Testis (tissue), 5 donors: ENCODE measurements at places on chromosomes 4 and X. TPM values are rescaled to one million over a fixed set of nuclear protein-coding genes. Genes with fewer than 3 reads are reported as not detected.

Gene FAM149A
- 13.8 TPM for polyA plus RNA-seq

Gene GAGE12H
- polyA plus RNA-seq = 27.9 TPM

Gene EDA
- polyA plus RNA-seq = 3.0 TPM

GRCh38 chrX:47927212-47927611 lies 76.6 kb downstream of the ZNF182 start:
- no peak for DNase-seq

- DNase-seq = no peak
Observed at GRCh38 chrX:34918091-34918736, 24.4 kb upstream of the FAM47B start.

- DNase-seq = no peak
Observed at GRCh38 chrX:112687189-112687691, 7.5 kb upstream of the LHFPL1 start.

DNA sequence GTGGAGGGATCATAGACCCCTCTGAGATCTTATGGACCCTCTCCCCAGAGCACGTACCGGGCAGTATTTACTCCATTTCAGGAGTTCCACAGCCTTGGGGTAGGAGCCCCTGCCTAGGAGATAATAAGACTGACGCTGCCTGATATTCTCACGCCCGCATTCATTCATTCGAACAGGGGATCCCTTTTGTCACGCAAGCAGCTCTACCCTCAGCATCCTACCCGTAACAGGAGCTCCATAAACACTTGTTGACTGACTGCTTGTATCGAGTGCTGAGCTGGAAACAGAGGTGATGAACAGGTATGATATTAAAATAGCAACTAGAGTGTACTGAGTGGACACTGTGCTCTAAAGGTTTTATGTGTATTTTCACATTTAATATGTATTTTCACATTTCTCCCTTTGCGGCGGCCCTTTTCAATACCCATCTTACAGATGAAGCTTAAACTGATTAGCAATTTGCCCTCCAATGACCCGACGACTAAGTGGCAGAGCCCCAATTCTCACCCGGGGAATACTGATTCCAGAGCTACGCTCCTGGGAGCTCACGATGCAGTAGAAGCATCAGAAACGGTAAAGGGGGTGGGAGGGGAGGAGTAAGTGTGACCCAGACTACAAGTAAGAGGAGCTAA lies 888 bp downstream of the RAB28 start:
- DNase-seq = peak; percentile 19

DNA sequence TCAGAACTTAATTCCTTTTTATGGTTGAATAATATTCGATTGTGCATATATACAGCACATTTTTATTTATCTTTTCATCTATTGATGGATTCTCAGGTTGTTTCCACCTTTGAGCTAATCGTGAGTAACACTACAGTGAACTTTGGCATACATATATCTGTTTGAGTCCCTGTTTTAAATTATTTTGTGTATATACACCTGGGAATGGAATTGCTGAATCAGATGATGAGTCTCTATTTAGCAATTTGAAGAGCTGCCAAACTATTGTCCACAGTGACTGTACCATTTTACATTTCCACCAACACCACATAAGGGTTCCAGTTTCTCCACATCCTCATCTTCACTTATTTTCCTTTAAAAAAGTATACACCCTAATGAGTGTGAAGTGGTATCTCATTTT lies 166.2 kb upstream of the FGF13 start:
- no peak for DNase-seq

GRCh38 chr4:25843340-25844097 lies 19.3 kb downstream of the SEL1L3 start:
- no peak for DNase-seq

DNA sequence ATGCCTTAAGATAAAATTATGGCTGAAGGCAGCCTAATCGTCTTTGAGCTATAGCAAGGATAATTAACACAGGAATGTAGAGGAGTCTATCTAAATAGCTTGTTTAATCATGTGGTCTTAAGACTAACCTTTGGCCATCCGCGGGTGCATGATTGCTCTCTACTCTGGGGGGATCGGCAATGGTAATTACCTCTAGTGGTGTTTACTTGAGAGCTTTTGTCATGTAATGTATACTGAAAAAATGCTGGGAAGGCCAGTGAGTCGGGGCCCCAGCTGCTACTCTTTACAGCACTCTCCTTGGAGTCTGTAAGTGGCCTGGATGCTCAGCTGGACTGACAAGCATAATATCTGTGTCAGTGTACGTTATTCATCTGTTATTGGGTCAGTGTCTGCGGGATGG lies 65.5 kb upstream of the GNPDA2 start:
- DNase-seq = no peak

GRCh38 chr4:4662230-4662629 lies 120.4 kb upstream of the STX18 start:
- DNase-seq = no peak

- no peak for DNase-seq
Observed at GRCh38 chr4:143391261-143391660, 54.6 kb downstream of the GAB1 start.

DNA sequence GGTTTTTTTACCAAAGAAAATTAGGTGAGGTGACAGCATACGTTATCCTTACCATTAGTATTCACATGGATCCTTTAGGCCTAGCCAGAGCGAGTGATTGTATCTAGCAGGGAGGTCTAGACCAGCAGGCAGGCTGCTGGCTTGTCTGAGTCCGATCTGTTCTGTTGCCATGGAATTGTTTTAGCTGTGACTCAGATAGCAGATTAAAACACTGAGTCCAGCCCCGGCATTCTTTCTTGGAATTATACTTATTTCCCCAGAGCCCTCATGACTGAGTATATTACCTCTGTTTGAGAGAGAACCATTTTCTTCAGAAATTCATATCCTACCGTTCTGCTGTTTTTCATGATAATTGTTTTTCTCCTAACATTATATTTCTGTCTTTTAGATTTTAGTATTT lies 37.4 kb downstream of the OCRL start:
- DNase-seq = peak; percentile 43

- DNase-seq = no peak
Observed at GRCh38 chrX:1242891-1243402, 25.7 kb upstream of the CSF2RA start.

DNA sequence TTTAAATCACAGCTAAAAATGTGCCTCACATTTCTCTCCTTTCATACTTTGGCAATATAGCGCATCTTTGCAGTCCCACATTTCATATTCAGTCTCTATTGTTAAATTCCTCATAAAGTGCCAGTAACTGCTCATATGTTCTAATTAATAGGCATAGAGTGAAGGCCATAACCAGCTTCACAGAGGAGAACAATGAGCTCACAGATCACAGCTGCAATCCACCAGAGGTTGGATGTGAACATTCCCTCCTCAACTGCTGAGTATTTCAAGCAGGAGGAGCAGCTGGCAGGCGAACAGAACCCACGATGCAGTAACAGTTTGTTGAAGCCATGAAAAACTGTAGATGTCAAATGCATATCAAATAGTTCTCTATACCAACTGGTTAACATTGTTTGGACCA lies 2088.7 kb upstream of the AGA start:
- DNase-seq = no peak

DNA sequence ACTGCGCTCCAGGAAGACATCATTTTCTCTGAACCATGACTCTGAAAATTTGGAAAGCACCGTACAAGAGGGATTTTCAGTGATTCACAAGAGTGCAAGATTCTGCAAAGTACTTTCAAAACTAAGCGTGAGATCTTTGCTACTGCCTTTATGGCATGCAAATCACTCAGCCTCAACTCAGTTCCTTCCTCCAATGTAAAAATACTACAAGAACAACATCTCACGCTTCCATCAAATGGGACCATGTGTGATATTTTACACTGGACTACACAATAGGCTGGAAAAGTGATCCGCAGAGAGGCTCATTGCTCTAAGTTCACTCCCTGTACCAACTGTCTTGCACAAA lies 674 bp upstream of the IL15 start:
- DNase-seq = no peak

GRCh38 chr4:61590881-61591280 lies 390.8 kb downstream of the ADGRL3 start:
- no peak for DNase-seq

DNA sequence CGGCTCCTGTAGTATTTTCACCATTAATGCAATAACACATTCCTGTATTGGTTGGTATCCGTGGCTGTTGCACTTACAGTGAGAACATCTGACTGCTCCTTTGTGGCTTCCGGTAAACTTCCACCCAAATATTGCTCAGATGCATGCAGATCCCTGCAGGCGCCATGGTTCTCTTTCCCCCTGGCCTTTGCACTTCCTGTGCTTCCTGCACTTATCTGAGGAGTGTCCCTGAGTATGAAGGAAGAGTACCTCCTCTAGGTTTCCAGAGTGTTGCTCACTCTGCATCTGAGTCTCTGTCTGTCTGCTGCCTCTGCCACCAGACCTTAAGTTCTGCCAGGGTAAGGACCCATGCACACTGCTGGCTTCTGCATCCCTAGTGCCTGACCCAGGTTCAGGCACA lies 117.2 kb upstream of the SLC34A2 start:
- no peak for DNase-seq
